ENCODE measurements at places on chromosomes 5 and 9.

DNA sequence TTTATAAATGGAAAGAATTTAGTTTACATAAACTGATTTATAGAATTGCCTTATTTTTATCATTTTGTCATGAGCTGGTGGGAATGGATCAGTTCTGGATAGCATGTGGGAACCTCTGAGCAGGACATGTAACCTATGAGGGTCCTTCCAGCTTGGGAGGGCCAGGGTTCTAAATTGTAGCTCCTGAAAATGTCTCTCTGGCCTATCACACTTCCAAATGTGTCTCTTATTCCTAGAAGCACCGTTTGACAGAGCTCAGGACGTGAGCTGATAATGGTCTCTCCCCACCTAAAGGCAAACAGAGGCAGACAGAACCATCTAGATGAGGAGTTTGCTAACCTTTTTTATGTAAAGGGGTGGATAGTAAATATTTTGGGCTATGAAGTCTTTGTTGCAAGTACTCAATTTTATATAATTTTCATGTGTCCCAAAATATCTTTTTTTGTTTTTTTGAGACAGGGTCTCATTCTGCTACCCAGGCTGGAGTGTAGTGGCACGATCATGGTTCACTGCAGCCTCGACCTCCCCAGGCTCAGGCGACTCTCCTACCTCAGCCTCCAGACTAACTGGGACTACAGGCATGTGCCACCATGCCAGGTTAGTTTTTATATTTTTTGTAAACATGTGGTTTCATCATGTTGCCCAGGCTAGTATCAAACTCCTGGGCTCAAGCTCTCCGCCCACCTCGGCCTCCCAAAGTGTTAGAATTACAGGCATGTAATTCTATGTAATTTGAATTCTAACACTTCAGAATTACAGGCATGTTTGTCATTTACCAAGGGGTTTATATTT, 4.0 kb downstream of the TRAF1 start:
- DNase-seq: no peak

DNA sequence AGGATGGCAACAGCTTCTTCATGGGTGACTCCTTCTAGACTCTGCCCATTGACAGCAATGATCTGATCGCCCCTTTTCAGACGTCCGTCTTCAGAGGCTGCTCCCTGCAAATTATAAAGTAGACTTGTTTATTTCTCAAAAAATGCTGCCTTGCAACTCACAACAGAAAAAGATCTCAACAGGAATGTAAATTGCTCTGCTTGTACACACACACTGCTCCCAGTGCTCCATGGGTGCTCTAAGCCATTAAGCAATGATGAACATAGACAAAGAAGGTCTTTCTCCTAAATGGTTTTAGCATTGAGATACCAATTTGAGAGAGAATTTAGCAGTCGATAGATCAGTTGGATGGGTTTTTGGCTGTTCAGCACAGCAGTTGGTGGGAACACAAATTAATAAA, 172.5 kb downstream of the MPDZ start:
- no peak for DNase-seq

- DNase-seq: no peak
Measured at GRCh38 chr5:174612686-174613085, 111.7 kb upstream of the MSX2 start.

DNA sequence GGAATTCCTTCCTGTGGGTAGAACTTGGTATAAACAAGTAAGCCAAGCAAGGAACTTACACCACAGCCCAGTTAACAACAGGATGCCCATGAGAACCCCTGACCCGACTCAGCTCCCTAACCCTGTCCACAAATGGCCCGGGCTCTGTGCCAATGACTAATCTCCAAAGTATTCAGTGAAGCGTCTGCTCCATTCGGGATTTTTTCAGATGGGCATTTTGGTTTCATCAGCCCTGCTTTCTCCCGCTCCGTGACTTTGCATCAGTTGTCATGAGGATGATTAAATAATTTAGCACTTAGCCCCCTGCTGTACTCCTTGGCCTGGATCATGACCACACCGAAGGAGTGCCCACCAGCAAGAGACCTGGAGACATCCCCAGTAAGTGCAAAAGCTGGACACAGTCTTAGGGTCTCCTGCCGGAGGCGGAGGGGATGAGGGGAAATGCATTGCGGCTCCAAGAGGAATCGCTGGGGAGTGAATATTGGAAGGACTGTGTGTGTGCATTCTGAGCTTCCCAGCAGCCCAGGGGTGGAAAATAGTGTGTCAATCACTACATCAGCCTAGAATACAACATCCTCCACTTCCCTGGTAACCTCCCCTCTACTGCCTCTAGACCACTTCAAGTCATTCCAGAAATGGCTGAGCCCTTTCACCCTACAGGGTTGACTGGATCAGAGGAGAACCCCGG, 41.4 kb upstream of the DNAH5 start:
- peak; percentile 84 for DNase-seq

DNA sequence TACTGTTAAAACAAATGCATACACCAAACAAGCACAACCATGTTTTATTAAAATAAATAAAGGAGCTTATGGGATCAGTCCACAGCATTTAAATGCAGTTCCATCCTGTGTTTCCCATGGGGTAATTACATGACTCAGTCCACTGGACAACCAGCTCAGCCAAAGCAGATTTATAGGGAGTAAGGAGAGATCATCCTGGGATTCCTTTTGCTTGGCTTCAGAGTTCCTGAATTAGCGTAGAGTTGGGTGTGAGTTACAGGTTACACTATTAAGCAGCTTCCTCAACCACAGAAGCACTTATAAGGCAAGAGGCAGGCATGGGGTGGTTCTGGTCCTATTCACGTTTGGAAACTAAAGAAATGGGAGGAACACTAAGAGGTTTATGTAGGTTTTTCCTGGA, 381.1 kb upstream of the ACTBL2 start:
- no peak for DNase-seq

DNA sequence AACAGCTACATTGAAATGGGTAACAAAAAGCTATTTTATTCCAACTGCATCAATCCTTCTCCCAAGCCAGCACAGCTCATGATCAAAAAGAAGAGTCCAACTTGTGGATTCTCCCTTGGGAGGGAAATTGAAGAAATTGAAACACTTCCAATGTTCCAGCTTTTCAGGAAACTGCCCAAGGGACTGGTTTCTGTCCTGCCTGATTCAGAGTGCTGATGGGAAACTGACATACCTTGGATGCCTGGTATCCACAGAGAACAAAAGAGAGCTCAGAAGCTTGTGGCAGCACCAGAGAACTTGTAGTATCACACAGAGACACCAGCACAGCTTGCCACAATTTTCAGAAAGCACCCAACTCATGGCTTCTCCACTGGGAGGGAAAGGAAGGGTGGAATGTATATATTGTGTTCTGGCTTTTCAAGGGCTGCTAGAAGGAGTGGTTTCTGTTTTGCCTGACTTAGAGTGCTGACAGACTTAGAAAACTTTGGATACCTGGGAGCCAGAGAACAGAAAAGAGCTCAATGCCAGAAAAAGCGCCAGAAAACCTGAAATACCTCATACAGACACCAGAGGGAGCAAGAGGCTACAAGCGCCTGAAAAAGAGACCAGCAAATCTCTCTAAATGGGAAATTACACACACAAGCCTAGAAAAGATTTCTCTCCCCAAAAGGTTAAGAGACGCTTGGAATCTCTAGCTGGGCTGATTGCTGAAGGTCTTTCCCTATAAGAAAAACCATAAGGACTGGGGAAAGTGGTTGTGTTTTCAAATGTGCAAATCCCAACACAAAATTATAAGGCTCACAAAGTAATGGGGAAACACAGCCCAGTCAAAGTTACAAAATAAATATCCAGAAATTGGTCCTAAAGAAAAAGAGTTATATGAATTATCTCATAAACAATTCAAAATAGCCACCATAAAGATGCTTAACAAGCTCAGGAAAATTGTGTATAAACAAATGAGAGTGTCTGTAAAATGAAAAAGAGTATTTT, 178.8 kb downstream of the SPOCK1 start:
- DNase-seq: no peak

DNA sequence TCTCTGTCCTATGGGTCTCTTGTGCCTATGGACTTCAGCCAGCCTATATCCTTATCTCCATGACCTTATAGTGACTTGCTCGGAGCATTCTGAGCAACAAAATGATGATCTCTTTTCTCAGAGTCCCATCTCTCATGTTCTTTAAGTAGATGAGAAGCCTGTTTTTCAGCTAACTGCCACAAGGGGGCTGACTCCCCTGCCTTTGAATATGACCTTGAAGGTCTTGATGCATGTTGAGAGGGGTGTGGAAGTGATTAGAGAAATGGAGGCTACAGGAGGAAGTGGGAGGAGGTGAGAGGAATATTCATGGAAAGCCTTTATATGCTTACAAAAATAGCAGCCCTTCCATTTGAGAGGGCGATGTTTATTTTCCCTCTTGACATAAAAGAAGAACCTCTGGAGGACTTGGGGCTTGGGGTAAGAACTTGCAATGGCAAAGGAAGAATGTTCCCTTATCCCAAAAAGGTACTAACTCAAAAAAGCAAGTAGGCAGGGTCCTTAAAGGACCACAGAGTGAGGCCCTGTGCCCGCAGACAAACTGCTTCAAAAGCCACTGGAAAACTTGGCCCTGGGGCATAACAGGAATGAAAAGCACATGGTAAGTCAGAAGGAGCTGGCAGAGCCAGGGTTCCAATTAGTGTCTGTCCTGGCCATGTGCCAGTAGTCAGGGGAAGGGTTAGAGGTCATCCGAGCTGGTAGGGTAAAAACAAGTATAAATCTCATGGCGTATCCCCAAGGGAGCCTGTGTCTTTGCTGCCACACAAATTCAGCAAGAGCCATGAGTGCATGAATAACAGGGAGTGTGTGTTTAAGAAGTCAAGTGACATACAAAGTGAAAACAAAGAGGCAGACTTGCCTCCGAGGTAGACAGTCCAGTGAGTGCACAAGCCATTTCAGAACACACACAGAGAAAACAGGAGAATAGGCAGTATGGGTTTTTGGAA, 39.1 kb downstream of the FGD3 start:
- DNase-seq: no peak

- no peak for DNase-seq
Measured at GRCh38 chr9:6096821-6097220, 81.4 kb upstream of the RANBP6 start.

DNA sequence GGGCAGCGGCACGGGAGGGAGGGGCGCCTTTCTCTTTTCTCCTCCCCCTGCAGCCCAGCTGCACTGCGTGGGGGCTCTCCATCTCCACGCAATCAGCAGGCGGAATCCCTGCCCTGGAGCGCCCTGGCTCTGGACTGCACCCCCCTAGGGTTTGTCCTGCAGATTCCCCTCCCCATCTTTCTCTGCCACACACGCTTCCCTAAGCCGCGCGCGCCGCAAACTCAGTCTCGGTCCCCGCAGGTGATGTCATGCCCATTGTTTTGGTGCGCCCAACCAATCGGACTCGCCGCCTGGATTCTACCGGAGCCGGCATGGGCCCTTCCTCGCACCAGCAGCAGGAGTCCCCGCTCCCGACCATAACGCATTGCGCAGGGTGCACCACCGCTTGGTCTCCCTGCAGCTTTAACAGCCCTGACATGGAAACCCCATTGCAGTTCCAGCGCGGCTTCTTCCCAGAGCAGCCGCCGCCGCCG, at the start of gene KCNN2:
Gene KCNN2 (plus strand): TSS at position 347 of the 473 bp plus-strand sequence. CDS start 70 bp downstream, at position 417.
- no peak for DNase-seq

GRCh38 chr5:96503501-96504236, 70.6 kb upstream of the PCSK1 start:
- DNase-seq: no peak

DNA sequence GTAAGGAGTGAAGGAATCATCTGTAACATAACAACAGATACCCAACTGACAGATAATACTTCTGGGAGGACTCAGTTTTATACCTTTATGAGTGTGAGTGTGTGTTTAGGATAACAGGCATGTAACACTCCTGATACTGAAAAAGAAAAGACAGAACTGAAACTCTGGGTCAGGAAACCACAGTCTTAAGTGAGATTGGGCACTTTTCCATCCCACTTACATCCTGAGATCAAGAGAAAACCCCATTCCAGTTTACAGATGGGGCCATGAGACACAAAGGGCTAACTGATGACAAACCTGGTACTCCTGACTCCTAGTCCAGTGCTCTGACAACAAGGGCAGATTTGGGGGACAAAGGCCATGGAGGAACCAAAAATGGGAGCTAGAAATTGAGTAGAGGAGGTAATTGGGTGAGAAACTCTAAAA, 18.0 kb downstream of the IL5 start:
- no peak for DNase-seq

Data from glomerular endothelial cell (primary cell).